NCI-H526 (cell line): ENCODE measurements at places on chromosomes 1 and 21.

DNA sequence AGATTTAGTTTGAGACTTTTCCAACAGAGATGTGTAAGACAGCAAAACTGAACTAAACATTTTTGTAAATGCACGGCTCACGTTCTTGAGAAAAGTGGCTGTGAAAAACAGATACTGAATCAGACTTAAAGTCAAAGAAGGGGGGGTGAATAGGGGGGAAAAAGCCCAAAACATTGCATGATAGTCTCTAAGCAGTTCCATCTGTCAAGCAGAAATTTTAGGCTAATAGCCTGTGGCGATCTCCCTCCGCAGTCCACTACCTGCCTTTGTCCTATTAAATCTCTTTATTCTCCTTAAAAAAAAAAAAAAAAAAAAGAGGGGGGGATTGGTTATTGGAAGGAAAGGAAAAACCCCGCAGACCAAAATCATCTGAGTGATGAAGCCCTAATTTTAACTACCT, 217.6 kb upstream of the NFIA start:
- DNase-seq = no peak

GRCh38 chr1:37602750-37603694, 7.3 kb upstream of the GNL2 start:
- DNase-seq = peak; percentile 91

GRCh38 chr1:110224240-110224995, 14.3 kb downstream of the KCNC4 start:
- DNase-seq = no peak

DNA sequence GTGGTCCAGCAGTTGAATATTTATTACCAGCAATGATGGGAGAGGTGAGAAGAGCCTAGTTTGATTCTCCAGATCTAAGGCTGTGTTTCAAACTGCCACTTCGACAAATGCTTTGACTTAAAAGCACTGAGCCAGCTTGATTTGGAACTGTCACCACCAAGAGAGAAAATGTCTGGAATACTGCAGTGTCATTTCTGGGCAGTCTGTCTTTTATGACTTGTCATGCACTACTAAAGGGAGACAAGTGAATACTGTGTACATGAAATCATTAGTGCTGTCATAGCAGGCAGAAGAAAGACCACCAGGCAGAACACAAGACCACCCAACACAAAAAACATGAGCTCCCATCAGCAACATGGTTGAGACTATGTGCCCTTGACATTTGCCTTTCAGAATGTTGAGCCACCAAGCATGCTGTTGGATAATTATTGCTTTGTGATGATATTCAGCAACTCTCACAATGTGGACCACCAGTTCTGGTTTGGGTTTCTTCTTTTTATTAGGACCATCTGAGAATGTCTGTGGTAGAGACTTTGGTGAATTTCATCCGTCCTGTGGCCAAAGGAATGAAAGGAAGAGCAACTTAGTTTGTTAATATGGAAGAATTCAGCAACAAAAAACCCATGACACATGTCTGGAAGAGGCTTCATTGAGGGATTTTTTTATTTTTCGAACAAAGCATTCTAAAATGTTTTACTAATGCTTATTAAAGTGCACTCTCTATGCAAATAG, 125.8 kb downstream of the NTMT2 start:
- DNase-seq = no peak

DNA sequence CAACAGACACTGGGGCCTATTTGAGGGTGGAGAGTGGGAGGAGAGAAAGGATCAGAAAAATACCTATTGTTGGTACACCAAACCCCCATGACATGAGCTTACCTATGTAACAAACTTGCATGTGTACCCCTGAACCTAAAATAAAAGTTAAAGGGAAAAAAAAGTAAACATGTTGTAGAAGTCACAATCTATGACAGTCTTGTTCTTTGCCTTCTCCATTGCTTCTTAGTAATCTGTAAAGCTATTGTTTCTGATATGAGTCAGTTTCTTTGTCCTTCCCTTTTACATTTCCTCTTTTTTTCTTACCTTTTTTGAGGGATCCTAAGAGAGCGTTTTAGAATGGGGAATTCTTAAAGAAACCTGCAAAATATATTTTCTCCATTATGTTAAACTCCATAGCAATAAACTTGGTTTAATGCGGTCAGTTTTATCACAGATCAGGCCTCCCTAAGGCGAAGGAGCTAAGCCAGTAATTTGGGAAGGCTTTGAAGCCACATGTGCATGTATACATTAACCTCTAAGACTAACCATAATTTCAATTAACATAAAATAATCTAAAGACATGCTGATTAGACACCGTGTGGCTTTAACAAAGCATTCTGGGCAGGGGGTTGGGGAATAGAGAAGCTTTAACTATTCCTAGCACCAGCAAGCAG, 77.8 kb upstream of the C1orf105 start:
- no peak for DNase-seq

- DNase-seq = no peak
Observed at GRCh38 chr1:201696217-201696761, 132.7 kb upstream of the IPO9 start.

DNA sequence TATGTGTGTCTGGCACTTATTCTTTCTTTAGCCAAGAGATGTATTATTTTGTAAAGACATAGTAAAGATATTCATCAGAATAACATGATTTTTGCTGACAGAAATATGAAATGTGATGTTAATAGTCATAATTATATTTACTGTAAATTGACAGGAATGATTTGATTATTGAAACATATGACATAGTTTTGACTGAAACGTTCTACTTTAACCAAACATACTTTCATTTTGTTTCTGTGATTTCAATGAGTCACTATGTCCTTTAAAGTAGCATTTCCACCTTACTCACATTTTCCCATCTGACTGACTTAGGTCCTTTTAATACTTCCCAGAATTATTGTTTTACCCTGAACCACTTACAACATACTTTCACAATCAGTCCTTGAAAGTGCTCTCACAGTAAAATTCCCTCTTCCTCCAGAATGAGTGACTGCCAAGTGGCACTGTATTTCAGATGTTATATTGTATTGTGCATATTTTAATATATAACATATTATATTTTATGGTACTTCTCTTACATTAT, 437.9 kb downstream of the NCAM2 start:
- DNase-seq = no peak

- no peak for DNase-seq
Observed at GRCh38 chr1:195820925-195821324, 787.3 kb downstream of the KCNT2 start.

GRCh38 chr1:226017070-226017469, 17.9 kb upstream of the SDE2 start:
- DNase-seq = no peak

DNA sequence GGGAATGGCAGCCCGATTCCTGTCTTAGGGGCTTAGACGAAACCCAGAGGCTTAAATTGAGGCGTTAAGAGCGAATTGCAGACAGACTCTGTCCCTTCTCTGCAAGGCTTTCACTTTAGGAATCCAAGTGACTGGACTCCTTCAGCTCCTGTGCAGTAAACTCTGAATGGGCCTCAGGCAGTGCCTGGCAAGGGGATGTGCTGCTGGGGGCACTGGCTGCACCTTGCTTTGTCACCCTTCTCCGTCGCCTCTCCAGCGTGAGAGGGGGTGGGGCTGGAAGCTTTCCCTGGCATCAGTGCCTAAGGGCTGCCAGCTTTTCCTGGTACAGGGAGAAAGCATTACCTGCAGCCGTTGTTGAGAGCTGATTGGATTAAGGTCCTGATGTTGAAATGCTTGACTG, 39.9 kb upstream of the NFASC start:
- peak; percentile 28 for DNase-seq

GRCh38 chr1:975896-976683, 5.8 kb downstream of the PERM1 start:
- peak; percentile 52 for DNase-seq

DNA sequence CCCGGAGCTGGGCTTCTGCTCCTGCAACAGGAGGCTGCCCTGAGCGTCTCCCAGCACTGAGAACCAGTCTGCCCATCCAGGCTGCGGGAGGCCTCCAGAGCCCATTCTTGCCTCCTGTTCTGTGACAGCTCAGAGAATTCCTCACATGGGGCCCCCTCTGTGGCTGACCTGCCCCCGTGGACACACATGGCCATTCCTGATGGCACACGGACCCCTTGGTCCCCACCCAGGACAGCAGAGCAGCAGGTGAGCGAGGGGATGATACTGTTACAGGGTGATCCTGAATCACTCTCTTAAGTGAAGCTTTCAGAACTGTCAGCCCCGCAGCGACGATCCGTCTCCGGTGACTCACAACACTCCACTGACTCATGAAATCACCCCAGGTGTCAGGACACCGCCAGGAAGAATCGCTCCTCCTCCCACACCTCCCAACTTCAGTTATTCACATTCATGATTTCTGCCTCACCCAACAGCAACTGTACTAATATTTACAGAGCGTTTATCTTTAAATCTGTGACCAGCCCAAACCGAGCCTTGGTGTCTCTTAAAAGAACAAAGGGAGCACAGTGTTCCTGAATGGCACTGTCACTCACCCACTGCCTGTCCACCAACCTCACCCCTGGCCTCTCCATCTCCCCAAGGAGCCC, 22.5 kb downstream of the CHD5 start:
- DNase-seq = peak; percentile 92

DNA sequence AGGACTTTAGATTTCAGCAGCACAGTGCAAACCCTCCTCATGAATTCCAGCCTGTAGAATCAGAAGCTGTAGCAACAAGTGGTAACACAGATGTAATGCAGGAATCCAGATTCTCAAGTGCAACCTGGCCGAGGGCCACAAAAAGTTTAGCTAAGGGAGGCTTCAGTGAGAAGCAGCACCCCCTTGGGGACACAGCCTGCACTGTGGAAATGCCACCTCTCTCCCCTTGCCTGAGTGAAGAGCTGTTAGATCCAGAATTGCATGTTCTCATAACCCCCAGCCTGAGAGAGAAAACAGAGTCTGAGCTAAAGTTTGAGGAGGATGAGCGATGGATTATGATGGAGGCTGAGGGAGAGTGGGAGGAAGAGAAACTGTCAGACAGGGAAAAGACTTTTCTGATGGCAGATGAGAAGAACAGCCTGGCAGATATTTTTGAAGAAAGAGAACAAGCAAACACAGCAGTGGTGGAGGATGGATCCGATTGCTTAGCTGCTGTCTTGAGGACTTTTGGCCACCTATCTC, 80.5 kb upstream of the BMP8A start:
- peak; percentile 86 for DNase-seq

- DNase-seq = no peak
Observed at GRCh38 chr1:36366091-36366661, 19.5 kb downstream of the STK40 start.

GRCh38 chr1:199113265-199113869, 474.5 kb downstream of the PTPRC start:
- peak; percentile 51 for DNase-seq
